Inflammatory macrophage treated with lipopolysaccharide for 4 hours (primary cell): ENCODE measurements at places on chromosomes 1 and 21.

- no peak for DNase-seq
Measured at GRCh38 chr1:203711251-203712007, 53.6 kb upstream of the LAX1 start.

DNA sequence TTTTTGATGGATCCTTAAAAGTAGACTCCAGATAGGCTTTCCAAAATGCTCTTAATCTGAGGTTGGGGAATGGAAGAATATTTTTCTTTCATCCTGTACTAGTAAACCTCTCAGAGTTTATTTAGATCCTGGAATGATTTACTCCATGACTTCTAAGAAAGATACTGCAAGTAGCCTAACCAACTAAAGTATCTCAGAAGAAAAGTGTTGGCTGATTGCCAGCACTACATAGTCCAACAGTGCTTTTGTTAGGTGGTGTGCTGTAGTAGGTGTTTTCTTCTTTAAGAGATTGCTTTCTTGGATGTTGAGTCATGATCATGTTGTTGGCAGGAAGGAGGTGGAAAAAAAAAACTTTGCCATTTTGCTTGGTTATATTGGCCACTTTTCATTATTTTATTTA is 119.8 kb downstream of the OSBPL9 start:
- no peak for DNase-seq

GRCh38 chr1:40067023-40067422 is 26.5 kb downstream of the CAP1 start:
- no peak for DNase-seq

- peak; percentile 65 for DNase-seq
Measured at GRCh38 chr1:15384301-15384901, 25.3 kb upstream of the EFHD2 start.

- peak; percentile 16 for DNase-seq
Measured at GRCh38 chr1:43651902-43652301, 2.0 kb downstream of the KDM4A start.

- DNase-seq, result no peak
Measured at GRCh38 chr1:117093091-117093534, 28.4 kb downstream of the TRIM45 start.

- DNase-seq, result no peak
Measured at GRCh38 chr21:44331650-44332307, 7.4 kb downstream of the CFAP410 start.
